ENCODE measurements at places on chromosomes 12 and 14.
A peak's percentile ranks its signal among the peaks of the same experiment; 100 is the strongest.

DNA sequence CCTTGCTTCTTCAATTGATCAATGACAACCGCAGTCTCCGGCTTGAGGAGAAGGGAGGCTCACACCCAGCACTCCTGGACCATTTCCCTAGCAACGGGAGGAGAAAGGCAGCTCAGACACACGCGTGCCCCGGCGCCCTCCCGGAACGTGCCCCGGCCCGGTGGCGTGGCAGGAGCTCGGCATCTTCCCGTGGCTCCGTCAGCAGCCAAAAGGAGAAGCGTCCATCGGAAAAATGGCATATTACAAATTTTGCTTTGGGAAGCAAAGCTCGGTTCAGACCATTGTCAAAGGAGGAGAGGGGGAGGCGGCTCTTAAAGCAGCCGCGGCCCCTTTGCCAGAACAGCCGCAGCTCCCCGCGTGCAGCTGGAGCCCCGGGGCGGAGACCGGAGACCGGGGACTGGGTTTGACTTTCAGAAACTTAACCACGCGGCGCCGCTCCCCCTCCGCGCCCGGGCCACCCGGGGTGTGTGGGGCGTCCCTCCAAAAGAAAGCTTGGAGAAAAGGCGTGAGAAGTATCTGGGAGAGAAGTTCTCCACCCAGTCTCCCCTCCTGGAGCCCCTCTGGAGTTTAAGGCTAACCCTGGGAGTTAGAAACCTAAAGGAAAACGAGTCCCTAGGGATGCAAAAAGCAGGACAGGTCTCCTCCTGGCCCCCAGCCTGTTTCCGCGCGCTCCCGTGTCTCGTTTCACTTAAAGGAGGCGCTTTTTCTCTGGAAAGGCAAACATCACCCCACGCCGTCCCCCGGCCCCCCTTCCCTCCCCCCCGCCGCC is 545 bp downstream of the PPFIA2 start:
- DNase-seq, result peak; percentile 63

DNA sequence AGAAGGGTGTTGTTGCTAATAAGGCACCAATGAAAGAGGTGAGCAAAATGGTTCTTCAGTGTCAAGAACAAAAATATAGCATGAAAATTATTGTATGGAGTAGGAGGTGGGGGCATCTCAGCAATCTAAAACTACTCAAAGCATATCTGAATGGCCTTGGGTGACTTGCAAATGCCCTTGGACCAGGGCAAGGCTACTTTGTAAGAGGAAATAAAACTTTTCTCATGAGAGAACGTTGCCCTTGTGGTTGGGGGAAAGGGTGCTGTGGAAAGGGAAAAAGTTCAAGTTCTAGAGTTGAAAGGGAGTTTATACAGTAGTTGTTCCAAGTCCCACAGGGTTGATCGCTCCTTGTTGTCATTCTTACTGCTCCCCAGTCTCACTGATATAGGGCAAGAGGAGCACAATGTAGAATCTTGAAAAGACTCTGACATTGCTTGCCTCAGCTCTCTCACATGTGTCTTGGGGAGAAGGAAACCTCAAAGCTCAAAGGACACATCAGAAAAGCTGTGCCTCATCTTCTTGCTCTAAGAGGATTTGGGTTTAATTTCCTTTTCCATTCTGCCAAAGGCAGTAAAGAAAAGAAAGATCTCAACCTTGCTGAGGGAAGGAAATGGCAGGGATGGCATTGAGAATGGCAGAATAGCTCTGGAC is 270.5 kb downstream of the DUSP6 start:
- DNase-seq, result no peak

- DNase-seq, result no peak
Measured at GRCh38 chr14:96261053-96261452, 5.0 kb downstream of the BDKRB1 start.

- DNase-seq, result no peak
Measured at GRCh38 chr12:80798281-80798680, 81.6 kb downstream of the MYF5 start.

DNA sequence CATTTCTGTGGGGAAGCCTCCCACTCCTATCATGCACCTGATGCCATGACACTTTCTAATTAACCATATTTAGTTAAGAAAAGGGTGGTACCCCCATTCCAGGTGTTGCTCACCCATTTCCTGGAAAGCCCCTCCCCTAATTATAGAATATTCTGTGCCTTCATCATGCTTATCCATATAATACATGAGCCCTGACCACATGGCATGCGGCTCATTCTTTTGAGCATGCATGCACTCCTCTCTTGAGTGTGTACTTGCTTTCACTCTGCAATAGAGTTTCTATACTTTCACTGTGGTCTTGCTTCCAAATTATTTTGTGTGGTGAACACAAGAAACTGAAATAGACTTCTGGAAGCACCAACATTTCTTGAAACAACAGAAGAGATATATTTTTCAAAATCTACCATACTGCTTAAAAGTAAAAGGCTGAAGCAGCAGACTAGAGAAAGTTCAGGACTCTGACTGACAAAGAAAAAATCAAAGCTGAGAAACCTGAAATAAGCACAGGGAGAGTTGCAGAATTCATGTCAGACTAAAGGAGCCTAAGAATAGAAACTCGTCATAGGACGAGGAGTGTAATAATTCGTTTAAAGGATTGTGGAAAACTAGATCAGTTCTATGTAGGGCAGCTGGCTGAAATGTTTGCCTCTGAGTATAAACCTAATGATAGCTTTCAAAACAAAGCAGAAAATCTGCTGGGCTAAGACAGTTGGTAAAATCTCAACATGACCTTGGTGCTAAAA is 144.8 kb downstream of the KITLG start:
- DNase-seq, result no peak

All from femur (tissue), 1 donor.